ENCODE measurements at places on chromosomes 2 and 18.
A peak's percentile ranks its signal among the peaks of the same experiment; 100 is the strongest.

- DNase-seq, result no peak
These were observed 254.3 kb upstream of the SPOPL start for GRCh38 chr2:138247302-138247701.

DNA sequence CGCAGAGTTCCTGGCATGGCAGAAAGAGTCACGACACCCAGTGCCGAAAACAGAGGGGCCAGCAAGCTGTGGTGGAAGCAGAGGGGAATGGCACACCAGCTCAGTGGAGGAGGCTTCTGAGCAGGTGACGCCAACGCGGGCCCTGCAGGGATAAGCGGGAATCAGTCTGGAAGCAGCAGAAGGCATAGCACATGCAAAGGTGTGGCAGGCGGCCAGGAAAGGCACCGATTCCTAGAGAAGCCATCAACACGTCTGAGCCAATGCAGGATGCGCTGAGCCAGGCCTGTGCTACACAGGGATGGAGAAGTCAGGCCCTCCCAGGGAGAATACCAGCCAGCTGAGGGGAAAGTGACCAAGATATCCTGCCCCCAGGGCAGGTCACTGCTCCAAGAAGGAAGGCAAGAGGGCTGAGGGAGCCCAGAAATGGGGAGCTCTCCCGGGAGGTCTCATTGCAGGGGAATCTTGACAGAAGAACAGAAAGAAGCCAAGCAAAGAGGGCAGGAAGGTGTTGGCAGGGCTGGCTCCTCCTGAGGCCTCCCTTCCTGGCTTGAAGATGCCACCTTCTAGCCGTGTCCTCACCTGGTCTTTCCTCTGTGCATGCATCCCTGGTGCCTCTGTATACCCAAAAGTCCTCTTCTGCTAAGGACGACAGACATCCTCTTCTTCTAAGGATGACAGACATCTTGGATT, 16.3 kb downstream of the TEX51 start:
- DNase-seq, result no peak

DNA sequence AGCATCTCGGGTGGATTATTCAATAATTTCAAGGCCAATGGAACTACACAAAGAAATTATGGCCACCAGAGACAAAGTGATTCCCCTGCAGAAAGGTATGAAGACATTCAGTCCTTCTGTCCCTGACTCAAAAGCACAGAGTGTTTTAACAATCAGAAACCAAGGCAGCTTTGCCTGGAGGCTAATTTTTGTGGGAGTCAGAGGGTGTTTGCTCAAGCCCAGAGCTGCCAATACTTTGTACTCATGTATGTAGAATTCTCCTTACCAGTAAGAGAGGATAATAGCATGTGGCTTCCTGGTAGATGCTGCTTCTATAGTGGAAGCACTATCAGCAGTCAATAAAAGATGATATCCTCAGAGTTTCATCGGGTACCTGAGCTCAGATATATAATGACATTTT, 178.4 kb downstream of the KCNE4 start:
- no peak for DNase-seq

GRCh38 chr18:9217743-9218451, 81.3 kb downstream of the ANKRD12 start:
- no peak for DNase-seq

GRCh38 chr2:205589479-205589878, 92.8 kb upstream of the NRP2 start:
- no peak for DNase-seq

- no peak for DNase-seq
These were observed 113.6 kb downstream of the ETAA1 start for GRCh38 chr2:67510745-67511144.

- DNase-seq, result no peak
These were observed 76.2 kb upstream of the STAM2 start for GRCh38 chr2:152251811-152252210.

DNA sequence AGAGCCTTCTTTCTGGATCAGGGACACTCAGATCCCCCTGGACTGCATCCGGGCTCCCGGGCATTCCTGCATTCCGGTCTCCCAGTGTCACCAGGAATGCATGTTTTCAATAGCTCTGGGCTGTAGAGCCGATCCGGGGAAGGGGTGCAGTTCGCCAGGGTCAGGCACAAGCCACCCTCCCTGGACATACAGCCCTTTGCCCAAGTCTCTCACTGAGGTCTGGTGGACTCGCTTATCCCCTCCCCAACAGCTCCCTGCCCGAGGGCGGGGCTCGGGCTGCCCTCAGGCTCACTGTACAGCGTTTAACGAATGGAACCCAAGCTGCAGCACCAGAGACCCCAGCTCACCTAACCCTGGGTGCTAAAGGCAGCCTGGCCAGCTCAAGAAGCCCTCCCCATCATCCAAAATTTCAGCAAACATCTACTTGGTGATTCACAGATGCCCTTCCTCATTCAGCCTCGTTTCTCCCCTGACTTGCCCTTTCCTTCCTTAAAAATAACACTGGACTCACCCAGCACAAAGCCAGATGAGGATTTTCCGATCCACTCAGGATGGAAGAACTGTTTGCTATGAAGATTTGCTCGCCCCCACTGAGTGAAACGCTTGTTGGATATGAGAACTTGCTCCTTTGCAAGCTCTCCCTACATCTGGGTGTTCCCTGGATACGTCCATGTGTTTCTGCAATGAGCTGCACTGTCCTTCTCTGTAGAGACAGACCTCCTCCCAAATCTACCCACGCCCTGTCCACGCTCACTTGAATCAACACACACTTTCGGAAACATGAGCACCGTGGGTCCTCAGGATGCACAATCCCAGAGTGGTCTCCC, 58.1 kb downstream of the PXDN start:
- no peak for DNase-seq

DNA sequence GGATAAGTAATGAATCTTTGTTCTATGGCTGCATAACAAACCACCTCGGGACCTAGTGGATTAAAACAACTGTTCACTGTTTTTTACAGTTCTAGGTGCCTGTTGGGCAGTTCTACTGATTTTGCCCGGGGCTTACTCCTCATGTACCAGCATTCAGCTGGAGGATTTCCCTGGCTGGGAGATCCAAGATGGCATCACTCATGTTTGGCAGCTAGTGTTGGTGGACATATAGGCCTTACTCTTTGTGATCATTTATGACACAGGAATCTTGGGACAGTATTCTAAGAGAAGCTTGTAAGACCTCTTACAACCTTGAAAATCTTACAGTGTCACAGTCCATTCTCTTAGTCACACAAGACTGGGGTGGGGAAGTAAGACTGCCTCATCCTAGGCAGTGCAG, 4.6 kb downstream of the MARCHF7 start:
- no peak for DNase-seq

DNA sequence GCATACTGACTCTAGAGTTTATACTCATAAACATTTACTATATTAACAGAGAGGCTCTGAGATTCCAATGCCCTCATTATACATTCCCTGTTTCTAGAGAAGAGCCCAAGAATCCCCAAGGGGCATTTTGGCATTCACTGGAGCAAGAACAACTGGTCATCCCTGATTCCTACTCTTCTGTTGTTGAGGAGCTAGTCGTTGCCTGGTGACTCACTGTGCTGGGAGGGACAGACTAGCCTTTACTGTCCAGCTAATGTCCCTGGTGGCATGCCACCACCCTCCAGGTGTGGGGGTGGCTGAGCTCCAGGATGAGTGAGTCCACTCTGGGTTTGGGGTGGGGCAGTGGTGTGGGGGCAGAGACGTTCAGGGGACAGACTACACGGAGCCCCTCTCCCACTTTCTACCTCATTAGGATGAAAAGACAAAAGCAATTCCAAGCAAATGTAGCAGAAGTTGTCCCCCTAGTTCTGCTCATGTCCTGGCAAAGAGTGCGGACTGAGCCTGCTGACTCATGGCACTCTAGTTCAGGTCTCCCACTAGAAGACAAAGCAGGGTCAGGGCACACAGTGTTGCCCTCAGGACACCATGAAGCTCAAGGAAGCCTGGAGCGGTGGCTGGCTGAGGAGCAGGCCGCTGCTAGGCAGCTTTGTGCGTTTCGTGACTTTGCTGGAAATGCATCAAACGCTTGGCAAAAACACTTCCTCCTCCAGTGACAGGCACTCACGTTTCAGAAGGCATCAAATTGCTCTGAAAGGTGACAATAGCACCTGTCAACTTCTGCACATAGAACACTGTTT, 49.4 kb downstream of the RHOB start:
- DNase-seq, result no peak

- DNase-seq, result no peak
These were observed 67.1 kb downstream of the MARCO start for GRCh38 chr2:119009110-119009509.

DNA sequence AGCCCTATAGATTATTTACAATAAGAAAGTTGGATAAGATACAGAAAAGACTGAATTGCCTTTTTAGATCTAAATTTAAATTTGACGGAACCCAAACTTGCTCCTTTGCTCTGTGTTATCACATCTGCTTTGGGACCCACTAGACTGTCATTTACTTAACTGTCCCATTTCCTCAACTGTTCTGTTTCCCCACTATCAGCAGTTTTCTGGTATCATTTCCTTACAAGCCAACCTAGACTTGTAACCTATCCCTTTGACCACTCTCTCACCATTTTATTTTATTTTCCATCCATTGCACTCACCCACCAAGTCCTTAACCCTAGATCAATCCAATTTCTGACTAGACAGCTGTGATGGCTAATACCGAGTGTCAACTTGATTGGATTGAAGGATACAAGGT, 38.6 kb upstream of the CD28 start:
- DNase-seq, result no peak

GRCh38 chr2:171522052-171522787, at the start of gene CYBRD1:
CYBRD1 (plus strand) TSS chr2:171522474; CDS start chr2:171522546, 72 bp downstream.
- DNase-seq, result peak; percentile 54
